AG09309 (cell line): ENCODE measurements at places on chromosomes 2 and 18.

DNA sequence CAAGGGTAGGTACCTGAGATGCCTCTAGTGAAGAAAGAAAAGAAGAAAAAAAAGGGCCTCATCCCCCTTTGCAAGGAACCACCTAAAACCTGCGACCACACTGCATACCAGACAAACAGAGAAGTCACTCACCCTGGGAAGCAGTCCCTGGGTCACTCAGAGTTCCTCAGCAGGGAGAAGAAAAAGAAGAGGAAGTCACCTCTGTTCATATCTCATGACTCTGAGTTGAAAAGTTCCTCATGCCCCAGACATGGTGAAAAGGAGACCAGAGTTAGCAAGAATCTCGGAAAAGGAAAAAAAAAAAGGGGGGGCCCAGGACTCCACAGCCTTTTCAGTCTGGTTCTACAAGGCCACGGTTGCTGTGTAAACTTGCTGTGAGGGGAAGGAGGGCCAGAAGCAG is 478.4 kb upstream of the NRXN1 start:
- DNase-seq, result no peak

DNA sequence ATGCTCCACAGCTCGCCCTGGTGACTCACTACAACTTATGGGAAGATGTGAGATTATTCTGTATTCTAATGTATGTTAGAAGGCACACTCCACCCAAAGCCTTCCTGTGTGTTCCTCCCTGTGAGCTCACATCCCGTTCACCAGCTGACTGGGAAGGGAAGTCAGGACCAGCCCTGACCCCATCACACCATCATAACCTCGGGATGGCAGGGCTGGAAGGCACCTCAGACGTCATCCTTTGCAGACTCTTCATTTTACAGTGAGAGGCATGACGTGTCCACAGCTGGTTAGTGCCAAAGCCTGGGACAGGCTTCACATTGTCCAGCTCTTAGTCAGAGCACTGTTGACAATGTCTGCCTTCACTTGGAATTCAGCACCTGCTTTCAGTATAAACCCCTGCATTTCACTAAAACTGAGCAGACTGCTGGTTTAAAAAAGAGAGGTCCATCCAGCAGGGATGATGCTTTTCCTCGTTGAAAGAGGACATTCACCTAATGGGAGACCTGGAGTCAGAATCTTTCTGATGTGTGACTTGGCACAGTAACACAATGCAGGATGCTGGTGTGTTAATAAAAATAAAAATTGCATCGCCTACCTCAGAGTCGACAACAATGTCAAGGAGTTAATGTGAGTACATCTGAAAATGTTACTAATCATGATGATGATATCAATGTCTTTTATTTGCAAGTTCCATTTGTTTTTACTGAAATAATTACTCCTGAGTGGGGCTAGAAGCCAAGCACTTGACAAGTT is 418.0 kb upstream of the TNP1 start:
- no peak for DNase-seq

DNA sequence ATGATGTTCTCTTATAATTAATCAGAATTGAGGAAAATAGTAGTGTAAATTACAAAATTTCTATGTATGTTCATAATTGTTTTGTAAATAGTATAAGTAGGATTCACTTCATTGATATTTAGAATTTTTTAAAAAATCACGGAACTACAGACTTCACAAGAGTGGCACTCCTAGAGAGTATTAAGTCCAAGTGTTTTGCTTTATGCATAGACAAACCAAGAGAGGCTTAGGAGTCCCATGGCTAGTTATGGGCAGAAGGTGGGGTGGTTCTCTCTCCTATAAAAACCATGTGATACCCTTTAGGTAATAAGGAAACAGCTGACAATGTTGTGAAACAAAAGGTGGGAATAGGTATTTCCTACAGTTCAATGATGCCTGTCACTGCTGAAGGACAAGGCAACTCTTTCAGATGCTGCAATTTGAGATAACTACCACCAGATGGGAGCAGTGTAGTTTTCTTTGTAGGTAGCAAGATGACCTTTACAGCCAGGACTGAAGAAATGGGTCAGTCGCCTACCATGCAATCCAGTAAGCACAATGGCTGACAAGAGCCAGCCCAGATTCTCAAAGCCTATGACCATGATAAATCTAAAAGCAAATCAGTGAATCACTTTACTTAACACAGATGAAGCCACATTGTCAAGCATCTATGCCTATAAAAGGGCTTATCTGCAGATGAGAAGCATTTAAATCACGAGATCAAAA is 83.9 kb downstream of the AAK1 start:
- DNase-seq, result peak; percentile 27

GRCh38 chr2:188326669-188327301 is 35.1 kb downstream of the GULP1 start:
- DNase-seq, result no peak

DNA sequence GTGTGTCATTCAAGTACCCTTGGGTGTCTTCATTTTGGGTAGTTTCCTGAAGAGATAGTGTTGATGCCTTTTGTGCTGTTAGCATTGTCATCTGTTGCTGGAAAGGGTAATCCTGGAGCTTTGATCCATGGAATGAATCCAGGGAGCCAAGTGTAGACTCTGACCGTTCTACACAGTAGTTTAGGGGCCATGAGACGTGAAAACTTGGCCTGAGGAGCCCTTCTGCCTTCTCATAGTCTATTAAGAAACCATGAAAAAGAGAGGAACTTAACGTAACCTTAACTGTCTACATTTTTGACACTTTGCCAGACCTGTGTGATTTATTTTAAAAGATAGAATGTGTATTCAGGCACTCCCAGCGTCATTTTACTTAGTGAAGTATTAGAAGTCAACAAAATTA is 194.0 kb downstream of the BABAM2 start:
- DNase-seq, result no peak

DNA sequence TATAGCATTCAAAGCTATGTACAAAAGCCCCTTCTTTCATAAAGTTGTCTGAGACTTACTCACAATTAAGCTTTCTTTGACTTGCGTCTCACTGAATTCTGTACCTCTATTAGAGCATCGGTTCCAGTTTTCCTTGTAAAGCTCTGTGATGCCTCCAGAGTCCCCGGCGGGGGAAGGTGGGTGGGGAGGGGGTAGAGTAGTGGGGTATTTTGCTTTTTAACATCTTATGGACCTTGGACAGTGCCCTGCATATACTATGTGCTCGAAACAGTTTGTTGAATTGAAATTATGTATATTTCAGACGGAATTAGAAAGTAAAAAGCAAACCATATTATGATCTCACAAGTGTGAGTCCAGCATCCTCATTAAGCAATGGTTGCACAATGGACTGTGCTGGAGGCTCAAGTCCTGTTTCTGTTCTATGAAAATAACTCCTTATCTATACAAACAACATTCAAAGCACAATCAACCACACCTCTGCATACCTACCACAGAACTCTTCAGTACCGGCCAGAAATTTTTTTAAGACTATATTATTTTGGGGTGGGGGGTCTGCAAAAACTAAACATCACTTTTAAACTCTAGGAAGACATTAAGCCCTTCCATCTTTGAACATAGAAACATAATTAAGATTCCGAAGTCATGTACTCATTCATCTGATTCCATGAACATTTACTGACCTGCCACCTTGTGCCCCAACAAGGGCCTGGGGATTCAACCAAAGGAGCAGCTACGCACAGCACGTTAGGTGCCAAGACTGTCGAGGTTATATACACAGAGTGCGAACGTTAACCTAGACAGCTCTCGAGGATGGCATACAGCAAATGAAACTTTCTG is 908 bp downstream of the STAT1 start:
- DNase-seq, result no peak

DNA sequence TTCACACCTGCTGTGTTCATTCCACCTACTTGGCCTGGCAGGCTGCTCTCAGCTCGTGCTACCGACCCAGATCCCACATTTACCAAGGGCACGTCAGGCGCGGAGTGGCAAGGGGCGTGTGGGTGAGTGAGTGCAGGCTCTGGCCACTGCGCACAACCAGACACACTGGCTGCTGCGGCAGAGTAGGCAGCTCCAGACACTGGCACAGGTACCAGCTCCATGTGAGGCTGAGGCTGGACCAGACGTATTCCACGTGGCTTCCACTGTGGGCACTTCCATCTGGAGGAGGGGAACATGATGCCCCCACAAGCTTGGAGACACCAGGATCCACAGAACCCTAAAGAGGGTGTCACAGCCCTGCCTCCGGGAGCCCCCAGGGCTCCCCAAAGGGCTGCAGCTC is 74.6 kb upstream of the ZNF804A start:
- DNase-seq, result no peak

GRCh38 chr2:120253021-120253882 is 600 bp downstream of the RALB start:
- DNase-seq, result no peak

DNA sequence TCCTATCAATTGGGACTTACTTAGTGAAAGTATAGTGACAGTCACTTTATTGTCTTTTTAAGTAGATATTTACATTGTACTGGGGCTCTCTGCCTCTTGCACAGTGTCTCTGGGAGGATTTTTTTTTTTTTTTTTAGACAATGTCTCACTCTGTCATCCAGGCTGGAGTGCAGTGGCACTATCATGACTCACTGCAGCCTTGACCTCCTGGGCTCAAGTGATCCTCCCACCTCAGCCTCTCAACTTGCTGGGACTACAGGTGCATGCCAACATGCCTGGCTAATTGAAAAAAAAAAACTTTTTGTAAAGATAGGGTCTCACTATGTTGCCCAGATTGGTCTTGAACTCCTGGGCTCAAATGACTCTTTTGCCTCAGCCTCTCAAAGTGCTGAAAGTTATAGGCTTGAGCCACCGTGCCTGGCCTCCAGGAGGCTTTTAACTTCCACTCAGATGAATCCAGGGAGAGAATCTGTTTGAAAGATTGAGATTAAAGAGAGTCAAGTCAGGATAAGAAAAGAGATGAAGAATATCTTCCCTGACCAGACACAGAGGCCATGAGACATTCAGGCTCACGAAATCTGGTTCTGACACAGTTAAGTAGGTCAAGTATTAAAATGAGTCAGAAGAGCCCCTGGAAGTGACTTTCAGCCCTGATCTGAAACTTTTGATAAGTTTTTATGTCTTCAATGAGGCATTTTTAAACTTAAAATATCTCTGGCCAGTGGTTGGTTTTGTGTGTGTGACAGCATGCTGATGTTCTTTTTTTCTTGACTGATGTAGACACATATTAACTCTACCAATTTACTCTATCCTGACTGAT is 18.3 kb downstream of the ARHGEF33 start:
- DNase-seq, result no peak

GRCh38 chr18:58980991-58981390 is 116.3 kb downstream of the ZNF532 start:
- DNase-seq, result no peak

DNA sequence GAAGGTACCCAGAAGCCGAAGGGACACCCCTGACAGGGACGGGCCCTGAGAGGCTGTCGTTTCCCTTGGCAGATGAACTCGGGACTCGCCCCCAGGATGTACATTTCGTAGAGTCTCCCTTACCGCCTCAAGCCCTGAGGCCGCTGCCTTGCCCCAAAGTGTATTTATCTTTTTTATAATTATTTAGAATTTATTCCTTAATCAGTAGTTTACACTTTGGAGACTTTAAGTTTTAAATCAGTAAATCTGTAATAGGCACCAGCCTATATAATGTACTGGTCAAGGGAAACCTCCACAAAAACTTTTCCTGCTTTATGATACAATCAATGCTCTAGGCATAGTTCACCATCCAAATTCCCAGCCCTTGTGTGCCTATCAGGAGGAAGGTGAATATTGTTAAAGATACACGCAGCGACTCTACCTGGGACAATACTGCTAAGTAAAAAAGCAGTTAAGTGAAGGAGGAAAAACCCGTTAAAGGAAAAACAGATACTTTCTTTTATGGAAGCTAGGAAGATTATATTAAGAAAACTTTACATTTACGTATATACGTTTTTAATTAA is 848 bp downstream of the VRK2 start:
- no peak for DNase-seq

DNA sequence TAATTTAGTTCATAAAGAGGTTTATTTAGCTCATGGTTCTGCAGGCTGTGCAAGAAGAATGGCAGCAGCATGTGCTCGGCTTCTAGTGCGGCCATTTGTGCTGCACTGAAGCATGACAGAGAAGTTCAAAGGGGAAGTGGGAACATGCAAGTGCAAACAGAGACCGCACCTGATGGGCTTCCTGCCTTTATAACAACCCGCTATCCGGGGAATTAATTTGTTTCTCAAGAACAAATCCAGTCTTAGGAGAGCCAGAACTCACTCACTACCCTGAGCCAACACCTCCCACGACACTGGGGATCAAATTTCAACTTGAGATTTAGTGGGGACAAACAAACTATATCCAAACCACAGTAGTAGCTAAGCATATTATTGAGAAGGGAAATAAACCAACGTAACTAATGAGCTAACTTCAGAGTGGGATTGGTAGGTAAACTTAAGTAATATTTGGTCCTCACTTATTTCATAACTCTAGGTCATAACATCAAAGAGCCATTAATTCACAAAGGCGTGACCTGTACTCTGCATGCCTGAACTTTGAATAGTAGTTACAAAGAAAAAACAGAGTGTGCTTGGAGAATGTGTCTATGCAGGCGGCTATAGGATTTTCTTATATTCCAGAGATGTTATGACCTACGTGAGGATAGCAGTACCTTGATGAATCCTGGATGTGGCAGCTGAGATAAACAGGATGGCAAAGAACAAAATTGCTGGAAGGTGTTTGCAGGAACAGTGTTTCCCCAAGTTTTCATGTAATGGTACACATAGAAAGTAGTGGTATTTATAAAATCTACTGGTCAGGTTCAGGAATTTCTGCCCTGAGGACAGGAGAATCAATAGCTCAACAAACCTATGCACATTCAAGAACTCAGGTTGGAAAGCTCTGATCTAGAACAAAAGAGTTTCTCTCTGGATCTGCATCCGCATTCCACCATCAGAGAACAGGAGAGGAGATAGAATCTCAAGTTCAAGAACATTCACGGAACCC is 845.9 kb upstream of the ID2 start:
- no peak for DNase-seq

DNA sequence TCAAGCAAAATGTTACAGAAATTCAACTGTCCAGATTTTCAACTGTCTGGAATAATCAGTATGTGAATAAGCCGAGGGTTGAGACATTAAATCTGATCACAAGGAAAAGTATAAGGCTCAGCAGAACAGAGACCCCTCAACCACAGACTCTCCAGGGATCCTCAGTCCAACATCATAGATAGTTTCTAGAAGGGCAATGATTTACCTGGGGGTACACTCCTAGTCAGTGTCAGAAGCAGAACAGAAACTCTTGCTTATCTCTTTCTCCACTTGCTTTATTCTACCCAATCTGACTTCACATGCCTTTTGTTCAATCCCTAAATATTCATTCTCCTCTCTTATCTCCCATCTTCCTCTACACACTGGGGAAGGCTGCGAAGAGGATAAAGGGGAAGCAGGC is 36.4 kb downstream of the ICOS start:
- no peak for DNase-seq

- DNase-seq, result no peak
Measured at GRCh38 chr18:45686891-45687611, 36.9 kb upstream of the SLC14A1 start.
